AG08396 (cell line): ENCODE measurements at places on chromosomes 12 and 14.

GRCh38 chr12:28223025-28223554 lies 32.8 kb downstream of the CCDC91 start:
- no peak for DNase-seq

DNA sequence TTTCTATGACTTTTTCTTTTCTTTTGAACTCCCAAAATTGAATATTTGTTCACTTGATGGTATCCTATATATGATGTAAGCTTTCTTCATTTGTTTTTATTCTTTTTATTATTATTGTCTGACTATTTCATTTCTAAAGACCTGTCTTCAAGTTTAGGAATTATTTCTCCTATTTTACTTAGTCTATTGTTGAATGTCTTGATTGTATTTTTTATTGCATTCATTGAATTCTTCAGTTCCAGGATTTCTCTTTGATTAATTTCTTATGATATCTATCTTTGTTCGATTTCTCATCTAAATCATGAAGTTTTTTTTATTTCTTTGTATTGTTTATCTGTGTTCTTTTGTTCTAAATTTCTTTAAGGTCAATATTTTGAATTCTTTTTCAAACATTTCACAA lies 238.8 kb downstream of the TTC6 start:
- DNase-seq, result no peak

GRCh38 chr12:18416412-18416811 lies 155.1 kb downstream of the PIK3C2G start:
- no peak for DNase-seq

DNA sequence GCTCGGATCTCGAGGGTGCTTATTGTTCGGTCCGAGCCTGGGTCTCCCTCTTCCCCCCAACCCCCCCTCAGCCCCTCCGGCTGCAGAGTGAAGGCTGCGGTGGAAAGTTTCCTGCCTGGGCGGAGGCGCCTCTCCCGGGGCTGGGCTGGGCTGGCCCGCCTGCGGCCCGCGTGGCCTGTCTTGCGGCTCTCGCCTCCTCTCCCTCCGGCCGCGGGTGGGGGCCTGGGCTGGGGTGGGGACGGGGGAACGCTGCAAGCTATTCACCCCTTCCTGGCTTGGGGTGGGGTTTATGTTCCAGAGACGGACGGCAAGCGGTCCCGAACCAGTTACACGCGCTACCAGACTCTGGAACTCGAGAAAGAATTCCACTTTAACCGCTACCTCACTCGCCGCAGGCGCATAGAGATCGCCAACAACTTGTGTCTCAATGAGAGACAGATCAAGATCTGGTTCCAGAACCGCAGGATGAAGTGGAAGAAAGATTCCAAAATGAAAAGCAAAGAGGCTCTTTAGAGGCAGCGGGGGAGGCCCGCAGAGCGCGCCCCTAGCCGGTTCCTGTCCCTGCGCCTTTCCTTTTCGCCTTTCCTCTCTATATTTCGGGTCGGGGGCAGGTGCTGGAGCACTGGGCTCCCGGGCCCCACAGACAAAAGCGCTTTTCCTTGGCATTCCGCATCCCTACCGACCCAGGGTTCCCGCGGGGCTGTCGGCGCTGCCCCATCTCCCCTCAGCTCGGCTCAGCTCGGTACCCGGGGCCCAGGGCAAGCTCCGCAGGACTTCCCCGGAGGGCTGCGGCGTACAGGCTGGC lies 1.3 kb downstream of the HOXC5 start:
- DNase-seq, result no peak

- no peak for DNase-seq
Observed at GRCh38 chr14:31843361-31844091, 233.6 kb upstream of the ARHGAP5 start.

- no peak for DNase-seq
Observed at GRCh38 chr12:124648710-124649384, 81.4 kb upstream of the NCOR2 start.

- DNase-seq, result peak; percentile 90
Observed at GRCh38 chr12:114430306-114430705, 24.4 kb upstream of the TBX5 start.
